ENCODE measurements at places on chromosomes 16 and 17.

DNA sequence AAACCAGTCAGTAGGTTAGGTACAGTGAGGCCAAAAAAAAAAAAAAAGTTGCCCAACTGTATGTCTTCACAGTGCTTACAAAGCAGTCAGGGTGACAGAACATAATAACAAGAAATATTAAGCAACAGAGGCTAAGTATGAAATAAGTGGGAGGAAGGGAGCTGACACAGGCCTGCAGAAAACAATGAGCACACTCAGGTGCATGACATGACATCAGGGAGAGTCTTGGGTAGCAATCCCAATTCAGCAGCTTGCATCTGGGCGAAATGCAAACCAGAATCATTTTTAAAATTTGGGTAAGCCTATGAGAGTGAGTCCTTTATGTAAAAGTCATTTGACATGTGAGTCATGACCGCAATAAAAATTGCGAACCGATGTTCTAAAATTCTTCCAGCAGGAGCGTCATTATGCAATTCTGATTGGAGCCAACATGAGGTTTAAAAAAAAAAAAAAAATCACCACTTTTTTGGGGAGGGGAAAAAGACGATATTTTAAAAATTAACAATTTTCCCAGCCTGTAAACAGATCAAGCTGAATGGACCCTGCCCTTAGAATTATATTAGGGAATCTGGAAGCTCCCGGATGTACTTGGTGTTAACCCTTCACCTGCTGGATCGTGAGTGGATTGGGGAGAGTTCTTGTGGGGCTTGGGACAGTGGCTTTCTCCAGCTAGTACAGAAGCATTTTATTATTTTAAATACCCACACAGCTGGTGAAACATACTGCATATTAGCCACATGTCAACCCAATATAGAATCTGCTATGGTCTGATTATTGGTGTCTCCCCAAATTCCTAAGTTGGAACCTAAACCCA is 127.9 kb downstream of the NPIPB5 start:
- no peak for DNase-seq

DNA sequence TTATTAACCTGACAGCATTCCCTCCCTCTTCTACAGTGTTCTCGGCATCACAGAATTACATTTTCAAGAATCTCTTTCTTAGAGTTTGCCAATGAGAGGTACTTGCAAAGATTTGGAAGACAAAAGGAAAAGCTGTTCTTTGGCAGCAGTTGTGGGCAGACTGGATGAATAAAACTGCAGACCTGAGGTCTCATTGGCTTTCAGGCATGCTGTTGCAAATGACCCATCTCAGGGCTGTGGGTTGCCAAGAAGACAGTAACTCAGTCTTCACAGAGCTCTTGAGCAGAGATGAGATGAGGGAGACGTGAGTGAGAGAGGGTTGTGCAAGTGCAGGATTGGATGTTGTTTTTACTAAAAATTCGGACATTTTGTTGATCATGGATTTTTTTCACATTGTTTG is 11.3 kb upstream of the USP31 start:
- no peak for DNase-seq

- DNase-seq: no peak
Observed at GRCh38 chr16:3854750-3855541, 25.6 kb downstream of the CREBBP start.

GRCh38 chr16:78292844-78293380 is 193.5 kb downstream of the WWOX start:
- no peak for DNase-seq

GRCh38 chr17:63405741-63406261 is 40.3 kb downstream of the CYB561 start:
- no peak for DNase-seq

DNA sequence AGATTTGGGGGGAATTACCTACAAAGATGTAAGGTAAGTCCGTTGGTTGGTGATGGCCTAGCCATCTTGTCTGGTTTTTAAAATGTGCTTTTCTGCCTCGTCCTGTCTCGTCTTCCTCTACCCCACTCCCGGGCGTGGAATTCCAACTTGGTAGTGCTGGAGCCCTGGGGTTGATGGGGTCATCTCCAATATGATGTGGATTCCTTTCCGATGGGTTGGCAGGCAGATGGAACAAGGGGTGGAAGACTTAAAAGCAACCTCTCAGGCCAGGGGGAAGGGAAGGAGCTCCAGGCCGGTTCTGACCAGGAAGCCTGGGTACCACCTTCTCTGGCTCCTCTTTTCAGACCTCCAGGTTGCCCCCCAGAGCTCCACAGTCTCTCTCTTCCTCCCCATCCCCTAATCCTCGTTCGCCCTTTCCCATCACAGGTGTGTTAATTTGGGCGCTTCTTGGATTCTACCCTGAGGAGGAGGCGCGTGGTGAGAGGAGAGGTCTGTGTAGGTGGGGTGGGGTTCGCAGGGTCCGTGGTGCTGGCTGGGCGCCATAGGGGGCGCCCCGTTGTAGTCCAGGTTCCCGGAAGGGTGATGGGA is 5.1 kb upstream of the HOXB2 start:
- DNase-seq: no peak

DNA sequence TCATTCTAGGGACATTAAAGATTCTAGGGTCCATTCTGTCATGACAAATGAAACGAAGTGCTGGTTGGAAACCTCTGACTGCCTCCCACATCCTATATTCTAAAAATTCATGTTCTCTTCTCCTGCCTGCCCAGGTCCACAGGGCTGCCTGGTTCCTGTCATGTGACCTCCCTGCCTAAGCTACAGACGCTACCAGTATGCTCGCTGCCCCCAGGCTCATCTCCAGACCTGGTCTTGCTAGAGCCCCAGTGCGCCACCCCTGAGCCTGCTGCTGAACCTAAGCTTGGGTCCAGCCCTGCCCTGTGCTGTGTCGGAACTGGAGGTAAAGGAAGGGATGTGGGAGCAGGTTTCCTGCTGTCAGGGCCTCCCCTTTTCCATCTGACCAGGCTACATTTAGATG is 231.6 kb upstream of the CDH5 start:
- DNase-seq: no peak

- DNase-seq: peak; percentile 63
Observed at GRCh38 chr17:40323391-40324381, 14.7 kb downstream of the RARA start.

GRCh38 chr17:28008513-28008912 is 34.0 kb upstream of the NLK start:
- DNase-seq: no peak

DNA sequence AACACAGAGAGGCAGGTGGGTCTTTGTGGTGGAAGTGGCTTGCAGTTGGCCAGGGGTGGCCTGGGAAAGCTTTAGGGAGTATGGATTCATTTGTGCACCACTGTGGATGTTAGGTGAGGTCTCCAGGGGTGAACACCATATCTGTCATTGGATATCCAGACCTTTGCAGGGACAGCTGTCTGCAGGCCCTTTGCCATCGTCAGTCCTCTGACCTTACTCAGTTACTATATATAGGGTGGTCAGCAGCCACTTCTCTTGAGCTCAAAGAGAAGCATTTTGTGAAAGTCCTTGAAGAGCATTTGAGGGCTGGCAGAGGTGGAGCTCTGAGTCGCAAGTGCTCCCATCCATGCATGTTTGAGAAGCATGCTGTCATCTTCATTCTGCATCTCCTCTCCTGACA is 40.4 kb downstream of the TMEM11 start:
- no peak for DNase-seq

GRCh38 chr16:57799600-57800199 is 2.6 kb downstream of the KIFC3 start:
- DNase-seq: no peak

DNA sequence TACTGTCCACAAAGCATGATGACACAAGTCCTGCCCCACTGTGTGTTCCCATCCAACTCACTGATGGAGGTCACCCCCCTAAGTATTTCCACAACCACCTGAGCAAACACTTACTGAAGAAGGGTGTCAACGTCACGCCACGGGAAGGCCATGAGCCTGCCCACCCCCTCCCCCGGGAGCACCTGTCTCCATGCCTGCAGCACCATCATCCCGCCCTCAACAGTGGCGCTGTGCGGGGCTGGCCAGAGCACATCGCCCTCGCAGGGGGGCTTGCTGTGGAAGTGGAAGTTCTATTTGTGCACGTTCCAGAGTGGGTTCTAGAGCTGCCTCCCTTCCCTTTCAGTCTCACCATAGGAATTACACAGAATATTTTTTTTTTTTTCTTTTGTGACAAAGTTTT is 4.3 kb upstream of the MBTPS1 start:
- no peak for DNase-seq

DNA sequence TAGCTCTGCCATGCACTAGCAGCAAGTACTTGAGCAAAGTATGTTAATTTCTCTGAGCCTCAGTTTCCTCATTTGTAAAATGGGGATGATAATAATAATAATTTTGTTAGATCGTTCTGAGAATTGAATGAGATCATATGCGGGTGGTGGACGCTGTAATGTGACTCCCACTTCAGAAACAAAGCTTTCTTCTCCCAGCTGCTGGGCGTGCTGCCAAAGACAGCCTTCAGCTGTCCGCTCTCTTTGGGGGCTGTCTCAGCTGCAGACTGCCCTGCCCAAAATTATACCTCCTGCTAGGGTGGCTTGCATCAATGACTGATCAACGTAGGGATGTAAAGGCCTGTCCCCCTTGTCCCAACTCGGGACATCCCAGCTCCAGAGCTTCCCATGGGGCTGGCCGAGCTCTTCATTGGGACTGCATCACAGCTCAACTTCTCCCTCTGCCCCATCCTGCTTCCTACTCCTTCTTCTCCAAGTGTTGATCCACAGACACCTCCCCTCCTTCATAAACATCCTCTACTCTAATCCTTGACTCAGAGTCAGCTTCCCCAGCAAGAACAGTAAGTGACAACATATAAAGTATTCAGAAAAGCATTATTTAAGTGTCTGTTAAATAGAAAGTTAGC is 30.7 kb upstream of the CDH5 start:
- no peak for DNase-seq

- DNase-seq: no peak
Observed at GRCh38 chr16:79950932-79951719, 350.6 kb upstream of the MAF start.

DNA sequence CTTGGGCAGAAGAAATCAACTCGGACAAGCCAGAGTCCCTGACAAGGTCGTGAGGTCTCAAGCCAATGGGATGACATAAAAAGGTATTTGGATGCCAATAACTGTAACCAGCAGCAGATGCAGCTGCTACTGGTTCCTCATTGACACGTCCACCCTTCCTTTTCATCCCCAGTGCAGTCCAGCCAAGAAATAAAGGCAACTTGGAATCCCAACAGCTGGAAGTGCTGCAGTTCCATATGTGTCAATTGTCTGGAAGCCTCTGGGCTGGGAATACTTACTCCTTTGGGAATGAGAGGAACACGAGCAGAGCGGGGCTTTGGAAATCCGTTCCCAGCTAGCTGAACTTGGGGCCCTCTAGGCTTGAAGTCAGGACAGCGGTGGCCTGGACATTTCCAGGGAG is 360.4 kb upstream of the ZFHX3 start:
- DNase-seq: no peak

- DNase-seq: no peak
Observed at GRCh38 chr17:62780951-62781350, 27.2 kb downstream of the MARCHF10 start.

DNA sequence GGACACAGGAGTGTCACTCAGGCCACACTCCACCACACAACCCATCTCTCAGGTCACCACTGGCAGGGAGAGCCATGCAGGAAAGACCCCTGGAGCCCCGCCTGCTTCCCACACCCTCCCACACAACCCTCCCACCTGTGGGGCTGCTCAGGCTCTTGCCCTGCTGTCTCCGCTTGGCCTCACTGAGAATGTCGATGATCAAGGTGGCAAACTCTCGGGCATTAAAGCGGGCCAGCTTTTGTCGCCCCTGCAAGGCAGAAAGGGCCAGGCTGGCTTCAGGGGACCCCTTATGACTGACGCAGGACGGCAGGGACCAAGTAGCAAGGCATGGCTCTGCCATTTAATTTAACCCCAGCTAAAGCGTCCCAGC is 8.5 kb downstream of the TP53I13 start:
- DNase-seq: no peak

- DNase-seq: no peak
Observed at GRCh38 chr16:7086822-7087616, 245.6 kb upstream of the RBFOX1 start.

DNA sequence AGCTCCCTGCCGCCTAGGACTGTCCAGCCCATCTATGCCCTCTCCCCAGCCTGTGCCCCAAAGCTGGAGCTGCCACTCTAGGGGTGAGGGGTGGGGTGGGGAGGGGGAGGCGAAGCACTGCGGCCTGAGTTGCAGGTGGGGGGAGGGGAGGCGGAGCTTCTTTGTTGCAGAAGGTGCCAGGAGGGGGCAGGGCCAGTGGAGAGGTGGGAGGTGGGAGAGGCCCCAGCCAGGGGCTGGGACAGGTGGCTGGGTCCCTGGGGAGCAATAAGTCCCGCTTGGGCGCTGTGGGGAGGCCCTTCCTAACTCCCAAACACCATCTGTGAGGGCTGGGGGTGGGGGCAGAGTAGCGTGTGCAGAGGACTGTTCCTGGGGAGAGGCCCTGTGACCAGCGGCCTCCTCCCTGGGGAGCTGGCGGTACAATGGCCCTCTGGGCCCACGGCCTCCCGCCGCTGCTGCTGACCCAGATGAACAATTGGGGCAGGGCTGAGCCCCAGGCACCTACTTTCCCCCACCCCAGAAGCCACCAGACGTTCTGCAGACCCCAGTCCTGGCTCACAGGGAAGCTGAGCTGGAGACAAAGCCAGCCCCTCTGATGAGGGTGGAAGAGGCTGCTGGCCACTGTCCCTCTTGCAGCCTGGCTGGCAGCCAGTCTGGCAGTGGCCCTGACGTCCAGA is 2.2 kb upstream of the NTN3 start:
- no peak for DNase-seq

DNA sequence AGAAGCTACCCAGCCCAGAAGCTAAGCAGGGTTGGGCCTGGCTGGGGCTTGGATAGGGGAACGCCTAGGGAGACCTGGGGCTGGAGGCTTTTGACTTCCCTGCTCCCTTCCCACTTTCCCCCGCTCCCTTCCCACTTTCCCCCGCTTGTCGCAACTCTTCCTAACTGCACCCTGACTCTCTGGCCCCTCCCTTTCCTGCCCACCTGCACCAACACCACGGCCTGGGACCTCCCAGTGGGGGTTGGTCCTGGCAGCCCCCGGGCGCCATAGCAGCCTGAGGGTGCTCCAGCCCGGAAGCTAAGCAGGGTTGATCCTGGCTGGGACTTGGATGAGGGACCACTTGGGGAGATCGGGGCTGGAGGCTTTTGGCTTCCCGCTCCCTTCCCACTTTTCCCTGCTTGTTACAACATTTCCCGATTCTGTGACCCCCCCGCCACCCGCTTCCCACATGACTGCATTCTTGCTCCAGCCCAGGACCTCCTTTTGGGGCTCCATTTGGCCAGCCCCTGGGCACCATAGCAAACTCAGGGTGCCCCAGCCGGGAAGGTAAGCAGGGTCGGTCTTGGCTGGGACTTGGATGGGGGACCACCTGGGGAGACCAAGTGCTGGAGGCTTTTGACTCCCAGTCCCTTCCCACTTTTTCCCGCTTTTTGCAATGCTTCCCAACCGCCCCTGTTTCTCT is 2287.0 kb downstream of the TP53TG3F start:
- DNase-seq: no peak

All from activated CD8-positive, alpha-beta memory T cell treated with anti-CD3 and anti-CD28 coated beads for 4 hours (primary cell).